ENCODE measurements at places on chromosomes 16 and 17.

- DNase-seq: no peak
Observed at GRCh38 chr16:8729779-8730334, 55.4 kb downstream of the ABAT start.

- DNase-seq: no peak
Observed at GRCh38 chr16:8919934-8920462, 37.8 kb downstream of the LITAFD start.

GRCh38 chr17:63681530-63681929 is 18.4 kb downstream of the LIMD2 start:
- DNase-seq: no peak

DNA sequence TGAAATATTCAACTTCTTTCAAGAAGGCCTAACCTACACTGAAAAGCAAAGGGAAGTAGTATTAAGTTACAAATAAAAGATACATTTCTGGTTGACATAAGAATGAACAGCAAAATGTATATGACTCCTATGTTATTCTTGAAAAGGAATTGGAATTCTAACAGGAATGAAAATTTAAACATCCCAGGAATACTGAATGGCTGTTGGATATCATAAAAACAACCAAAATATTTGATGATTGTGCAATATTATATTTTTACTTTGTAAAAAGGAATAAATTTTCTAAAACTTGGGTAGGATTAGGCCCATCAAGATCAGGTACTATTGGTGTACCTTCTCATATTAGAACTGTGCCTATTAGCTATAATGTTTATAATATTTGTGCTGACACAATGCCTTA is 50.0 kb downstream of the CYB5B start:
- DNase-seq: no peak

All from activated CD8-positive, alpha-beta memory T cell treated with anti-CD3 and anti-CD28 coated beads for 48 hours (primary cell).